Stimulated activated CD4-positive, alpha-beta T cell treated with anti-CD3 and anti-CD28 coated beads, Interleukin-2, amount 100 ng/mL, for 24 hours (primary cell): ENCODE measurements at places on chromosomes 4 and X.

GRCh38 chr4:65007841-65008439, 598.7 kb upstream of the TECRL start:
- DNase-seq: no peak

GRCh38 chrX:123830309-123830708, 29.5 kb upstream of the XIAP start:
- peak; percentile 20 for DNase-seq

- no peak for DNase-seq
These were observed 330.5 kb upstream of the PRKX start for GRCh38 chrX:4043951-4044350.

GRCh38 chr4:6549890-6550620, 24.9 kb upstream of the MAN2B2 start:
- no peak for DNase-seq

- DNase-seq: no peak
These were observed 43.5 kb downstream of the ASIC5 start for GRCh38 chr4:155822572-155822971.

DNA sequence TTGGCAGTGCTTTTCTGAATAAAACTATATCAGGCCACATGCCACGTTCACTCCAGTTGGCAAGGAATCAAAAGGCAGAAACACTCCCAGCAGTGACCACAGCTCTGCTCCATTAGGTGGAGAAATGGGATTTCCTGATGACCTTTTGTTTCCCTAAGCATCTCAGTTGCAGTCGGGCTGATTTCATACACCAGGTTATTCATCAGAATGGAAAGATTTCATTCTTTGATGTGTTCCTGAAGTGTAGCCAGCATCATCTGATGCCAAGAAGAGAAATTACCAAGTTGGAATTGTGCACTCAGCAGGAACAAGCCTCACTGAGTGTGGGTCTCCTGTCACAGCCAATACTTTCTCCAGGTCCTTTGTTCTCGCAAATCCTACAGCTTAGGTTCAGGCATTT, 193.7 kb downstream of the SPATA18 start:
- no peak for DNase-seq

GRCh38 chr4:89023140-89023539, 33.8 kb downstream of the FAM13A start:
- no peak for DNase-seq

DNA sequence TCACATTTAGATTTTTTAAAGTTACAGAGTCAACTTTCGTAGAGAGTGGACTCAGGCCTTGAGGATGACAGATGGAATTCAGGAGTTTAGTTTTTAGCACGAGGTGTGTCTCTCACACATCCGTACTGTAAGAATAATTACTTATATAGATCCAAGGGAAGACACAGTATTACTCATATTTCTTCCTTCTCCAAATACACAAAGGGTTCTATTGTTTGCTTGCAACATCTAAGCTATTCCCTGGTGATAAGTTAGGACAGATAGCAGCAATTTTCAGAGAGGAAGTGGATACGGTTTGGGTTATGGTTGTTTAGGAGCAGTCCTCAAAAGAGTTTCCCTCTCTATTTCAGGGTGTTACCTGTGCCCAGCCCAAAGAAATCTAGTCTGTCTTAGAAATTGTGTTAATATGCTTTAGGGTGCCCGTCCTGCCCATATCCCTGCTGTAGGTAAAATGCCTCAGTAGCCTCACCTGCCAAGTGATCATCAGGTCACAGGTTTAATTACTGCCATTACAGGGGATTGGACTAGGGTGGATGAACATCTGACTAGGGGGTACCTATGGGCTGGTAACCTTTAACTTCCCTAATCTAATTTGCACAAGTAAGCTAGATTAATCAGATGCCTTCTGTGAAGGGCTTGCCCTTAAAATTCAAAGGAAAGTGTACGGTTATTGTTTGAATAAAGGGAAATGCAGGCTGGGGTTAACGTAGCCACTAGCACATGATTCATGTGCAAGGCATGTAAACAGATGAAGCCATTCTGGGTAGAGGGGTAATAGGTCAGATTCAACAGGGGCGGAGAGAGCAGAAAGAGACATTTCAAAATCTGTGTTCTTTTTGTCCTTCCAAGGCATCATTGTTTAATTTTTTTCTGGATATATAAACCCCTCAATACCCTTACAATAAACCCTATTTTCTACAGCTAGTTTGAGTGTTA, 8.7 kb upstream of the PPP3CA start:
- no peak for DNase-seq

- no peak for DNase-seq
These were observed 150.2 kb upstream of the HAND2 start for GRCh38 chr4:173680278-173680677.

- no peak for DNase-seq
These were observed 97.1 kb upstream of the ATOH1 start for GRCh38 chr4:93731456-93731855.

GRCh38 chr4:27973056-27973455, 1112.4 kb downstream of the STIM2 start:
- no peak for DNase-seq

DNA sequence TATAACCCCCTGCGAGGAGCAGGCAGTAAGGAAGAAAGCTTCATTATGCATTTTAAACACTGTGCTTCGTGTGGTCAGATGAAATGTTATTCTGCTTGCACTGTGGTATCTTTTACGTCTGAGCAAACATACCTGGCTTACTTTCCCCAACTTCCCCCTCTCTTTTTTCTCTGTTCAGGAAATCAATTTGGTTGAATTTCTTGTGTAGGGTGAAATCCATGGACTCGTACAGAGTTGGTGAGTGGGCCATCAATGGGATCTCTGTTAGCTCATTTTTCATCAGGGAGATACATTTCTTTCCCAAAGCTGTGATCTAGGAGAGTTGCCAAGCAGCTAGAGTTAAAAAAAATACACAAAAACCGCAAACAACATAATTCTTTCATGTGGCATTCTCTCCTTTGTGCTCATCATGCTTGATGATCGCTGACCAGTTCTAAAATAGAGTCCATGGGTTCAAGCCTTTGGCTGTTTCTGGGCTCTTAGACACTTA, 98.5 kb downstream of the FRAS1 start:
- DNase-seq: no peak
